ENCODE measurements at places on chromosomes 11 and 22.

DNA sequence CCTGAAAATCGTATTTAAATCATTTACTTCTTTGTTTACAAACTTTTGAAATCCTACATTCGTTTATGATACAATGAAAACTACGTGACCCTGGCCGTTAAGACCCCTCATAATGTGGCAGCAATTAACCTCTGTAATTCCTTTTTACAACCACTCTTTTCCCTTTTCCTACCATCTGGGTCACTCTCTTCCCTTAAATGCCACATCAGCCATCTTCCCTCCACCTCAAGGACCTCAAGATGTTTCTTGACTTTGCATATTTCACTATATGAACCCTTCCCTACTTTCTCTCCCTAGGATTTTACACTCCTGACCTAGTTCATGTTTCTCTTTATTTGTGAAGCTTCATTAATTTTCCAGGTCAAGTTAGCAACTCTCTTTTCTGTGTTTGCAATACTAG lies 26.8 kb downstream of the OR2AG2 start:
- no peak for DNase-seq

- no peak for DNase-seq
These were observed 85.4 kb downstream of the MICAL2 start for GRCh38 chr11:12195768-12196167.

- DNase-seq = no peak
These were observed 103.8 kb upstream of the PARVA start for GRCh38 chr11:12273618-12273995.

GRCh38 chr22:36850056-36850455 lies 10.8 kb upstream of the NCF4 start:
- no peak for DNase-seq

DNA sequence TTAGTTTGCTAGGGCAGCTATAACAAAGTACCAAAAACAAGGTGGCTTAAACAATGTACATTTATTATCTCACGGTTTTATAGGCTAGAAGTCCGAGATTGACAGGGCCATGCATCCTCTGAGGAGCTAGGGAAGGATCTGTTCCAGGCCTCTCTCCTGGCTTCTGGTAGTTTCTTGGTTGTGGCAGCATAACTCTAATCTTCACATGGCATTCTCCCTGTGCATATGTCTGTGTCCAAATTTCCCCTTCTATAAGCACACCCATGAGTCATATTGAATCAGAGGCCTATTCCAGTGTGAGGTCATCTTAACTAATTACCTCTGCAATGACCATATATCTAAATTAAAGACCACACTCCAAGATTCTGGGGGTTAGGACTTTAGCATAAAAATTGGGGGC lies 31.3 kb upstream of the MMP13 start:
- DNase-seq = peak; percentile 35

GRCh38 chr22:27090611-27091011 lies 433.2 kb downstream of the MIAT start:
- no peak for DNase-seq

GRCh38 chr11:8250434-8250833 lies 13.2 kb downstream of the LMO1 start:
- DNase-seq = no peak

GRCh38 chr11:34197256-34197655 lies 91.8 kb downstream of the NAT10 start:
- DNase-seq = no peak

GRCh38 chr11:128482512-128483191 lies 104.7 kb downstream of the ETS1 start:
- DNase-seq = peak; percentile 66

- peak; percentile 79 for DNase-seq
These were observed 2.9 kb downstream of the PKNOX2 start for GRCh38 chr11:125167292-125167953.

DNA sequence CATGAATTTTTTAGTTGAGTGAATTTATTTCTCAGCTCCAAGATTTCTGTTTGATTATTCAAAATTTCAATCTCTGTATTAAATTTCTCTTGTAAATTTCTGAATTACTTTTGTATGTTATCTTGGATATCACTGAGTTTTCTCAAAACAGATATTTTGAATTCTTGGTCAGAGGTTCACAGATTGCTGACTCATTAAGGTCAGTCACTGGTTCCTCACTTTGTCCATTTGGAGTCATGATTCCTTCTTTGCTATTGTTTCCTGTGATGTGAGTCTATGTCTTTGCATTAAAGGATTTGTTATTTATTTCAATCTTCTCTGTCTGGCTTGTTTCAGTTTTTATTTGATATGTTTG lies 10.2 kb upstream of the IL17RA start:
- DNase-seq = peak; percentile 23

DNA sequence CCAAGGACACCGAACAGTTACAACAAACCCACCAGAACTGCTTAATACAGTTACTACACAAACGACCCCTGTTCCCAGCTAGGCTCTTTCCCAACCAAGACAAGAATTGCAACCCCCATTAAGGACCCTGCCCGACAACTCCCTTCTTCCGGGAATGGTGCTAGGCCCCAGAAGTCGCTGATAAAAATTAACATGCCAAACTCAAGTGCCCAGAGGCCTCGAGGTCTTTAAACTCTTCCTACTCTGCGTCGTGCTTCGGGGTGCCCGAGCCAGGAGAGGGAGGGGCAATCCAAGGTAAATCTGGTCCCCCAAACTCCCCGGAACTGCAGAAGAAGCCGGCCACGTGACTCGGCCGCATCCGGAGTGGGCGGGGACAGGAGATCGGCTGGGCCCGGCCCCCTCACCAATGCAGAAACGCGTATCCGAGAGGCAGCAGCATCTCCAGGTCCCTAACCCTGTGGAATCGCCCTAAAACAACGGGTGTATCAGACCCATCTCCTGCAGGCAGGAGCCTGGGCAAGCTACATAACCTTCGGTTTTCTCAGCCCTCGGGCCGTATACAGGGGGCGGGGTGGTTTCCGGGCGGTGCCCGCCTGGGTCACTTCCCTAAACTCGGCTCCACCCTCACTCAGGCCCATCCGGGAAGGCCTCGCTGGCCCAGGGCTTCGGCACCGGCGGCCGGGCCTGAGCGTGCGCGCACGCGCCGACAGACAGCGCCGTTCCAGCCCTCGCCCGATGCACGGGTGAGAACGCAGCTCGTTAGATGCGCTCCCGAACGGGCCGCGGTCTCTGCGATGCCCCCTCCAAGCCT lies 1.1 kb downstream of the CFL1 start:
- DNase-seq = peak; percentile 83

- no peak for DNase-seq
These were observed 13.9 kb downstream of the STX3 start for GRCh38 chr11:59769111-59769510.

GRCh38 chr22:28269277-28269676 lies 350.2 kb upstream of the PITPNB start:
- DNase-seq = no peak

- DNase-seq = no peak
These were observed 2373.1 kb upstream of the RAG2 start for GRCh38 chr11:38971141-38971540.

DNA sequence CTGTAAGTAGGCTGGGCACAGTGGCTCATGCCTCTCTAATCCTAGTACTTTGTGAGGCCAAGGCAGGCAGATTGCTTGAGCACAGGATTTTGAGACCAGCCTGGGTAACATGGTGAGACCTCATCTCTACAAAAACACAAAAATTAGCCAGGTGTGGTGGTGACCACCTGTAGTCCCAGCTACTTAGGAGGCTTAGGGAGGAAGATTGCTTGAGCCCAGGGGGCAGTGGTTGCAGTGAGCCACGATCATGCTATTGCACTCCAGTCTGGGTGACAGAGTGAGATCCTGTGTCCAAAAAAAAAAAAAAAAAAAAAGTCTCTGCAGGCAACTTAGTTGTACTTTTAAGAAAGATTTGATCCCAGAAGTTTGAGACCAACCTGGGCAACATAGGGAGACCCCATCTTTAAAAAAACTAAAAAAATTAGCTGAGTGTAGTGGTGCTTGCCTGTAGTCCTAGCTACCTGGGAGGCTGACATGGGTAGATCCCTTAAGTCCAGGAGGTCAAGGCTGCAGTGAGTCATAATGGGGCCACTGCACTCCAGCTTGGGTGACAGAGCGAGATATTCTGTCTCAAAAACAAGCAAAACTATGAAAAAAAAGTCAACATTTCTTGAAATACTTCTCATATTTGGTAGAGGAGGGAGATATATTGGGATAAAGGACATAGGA lies 10.5 kb downstream of the ATM start:
- no peak for DNase-seq

GRCh38 chr11:64916040-64916774 lies 802 bp downstream of the ATG2A start:
- DNase-seq = peak; percentile 44

DNA sequence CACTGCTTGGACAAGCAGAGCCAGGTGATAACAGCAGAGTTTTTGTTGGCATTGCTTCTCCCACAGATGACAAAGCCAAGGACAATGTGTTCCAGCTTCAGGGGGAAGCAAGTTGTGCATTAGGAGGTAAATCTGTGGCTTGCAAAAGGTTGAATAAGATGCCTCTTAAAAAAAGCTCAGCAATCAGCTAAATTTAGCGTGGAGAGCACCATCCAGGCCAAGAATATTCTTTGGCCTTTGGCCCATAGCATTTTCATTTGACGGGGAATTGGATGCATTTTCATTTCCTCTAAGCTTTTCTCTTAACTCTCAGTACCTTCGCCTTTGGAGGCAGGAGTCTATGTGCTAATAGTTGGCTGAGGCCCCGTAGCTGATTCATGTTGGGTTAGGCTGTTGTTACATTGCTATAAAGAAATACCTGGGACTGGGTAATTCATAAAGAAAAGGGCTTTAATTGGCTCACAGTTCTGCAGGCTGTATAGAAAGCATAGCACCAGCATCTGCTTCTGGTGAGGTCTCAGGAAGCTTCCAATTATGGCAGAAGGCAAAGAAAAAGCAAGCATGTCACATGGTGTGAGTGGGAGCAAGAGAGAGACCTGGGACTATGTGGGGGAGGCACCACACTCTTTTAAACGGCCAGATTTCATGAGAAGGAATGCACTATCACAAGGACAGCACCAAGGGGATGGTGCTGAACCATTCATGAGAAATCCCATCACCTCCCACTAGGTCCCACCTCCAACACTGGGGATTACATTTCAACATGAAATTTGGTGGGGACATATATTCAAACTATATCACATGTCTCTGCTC lies 350.1 kb upstream of the C11orf87 start:
- DNase-seq = peak; percentile 87

- no peak for DNase-seq
These were observed 950 bp upstream of the LAYN start for GRCh38 chr11:111539426-111540113.

- no peak for DNase-seq
These were observed 20.4 kb downstream of the LGR4 start for GRCh38 chr11:27452147-27452546.

DNA sequence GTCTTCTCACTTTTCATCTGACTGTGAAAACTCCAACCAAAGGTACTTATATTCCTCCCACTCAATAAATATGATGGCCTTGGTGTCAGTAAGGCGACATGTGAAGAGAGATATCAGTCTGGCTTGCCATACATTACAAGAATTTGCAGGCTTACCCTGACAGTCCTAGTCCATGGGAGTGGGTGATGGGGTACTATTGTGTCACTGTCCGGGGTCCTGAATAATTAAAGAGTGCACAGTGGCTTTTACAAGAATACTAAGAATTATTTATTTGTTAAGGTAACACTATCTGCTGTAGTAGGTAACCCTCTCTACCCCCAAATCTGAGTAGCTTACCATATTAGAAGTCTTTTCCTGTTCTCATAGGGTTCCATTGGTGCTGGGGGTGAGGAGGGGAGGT lies 23.1 kb upstream of the IZUMO1R start:
- DNase-seq = peak; percentile 16

DNA sequence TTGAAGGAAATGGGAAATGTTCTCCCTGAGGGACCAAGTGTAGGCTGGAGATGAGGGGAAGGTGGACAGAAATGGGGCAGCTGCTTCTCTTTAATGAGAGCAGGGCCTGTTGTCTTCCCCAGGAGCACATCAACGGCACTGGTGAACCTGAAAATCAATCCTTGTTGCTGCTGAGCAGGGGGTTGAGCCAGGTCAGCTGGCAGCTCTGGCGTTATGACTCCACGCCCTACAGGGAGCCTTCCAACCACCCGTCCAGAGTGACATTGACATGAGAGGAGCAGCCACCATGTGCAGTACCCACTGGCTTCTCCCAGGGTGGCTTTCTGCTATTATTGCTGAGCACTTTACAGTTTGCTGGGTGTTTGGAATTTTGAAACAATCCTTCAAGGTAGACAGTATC lies 116.9 kb upstream of the LDLRAD3 start:
- DNase-seq = no peak

GRCh38 chr11:111834432-111835163 lies 36.8 kb downstream of the ALG9 start:
- no peak for DNase-seq

GRCh38 chr11:100632941-100633452 lies 54.1 kb upstream of the ARHGAP42 start:
- DNase-seq = peak; percentile 76
